Cortex of kidney (tissue), 1 donor: ENCODE measurements at places on chromosomes 16 and 17.

- DNase-seq = no peak
Measured at GRCh38 chr17:2466931-2467330, 44.8 kb downstream of the METTL16 start.

GRCh38 chr16:633336-634050 is 2.6 kb downstream of the METTL26 start:
- DNase-seq = no peak

DNA sequence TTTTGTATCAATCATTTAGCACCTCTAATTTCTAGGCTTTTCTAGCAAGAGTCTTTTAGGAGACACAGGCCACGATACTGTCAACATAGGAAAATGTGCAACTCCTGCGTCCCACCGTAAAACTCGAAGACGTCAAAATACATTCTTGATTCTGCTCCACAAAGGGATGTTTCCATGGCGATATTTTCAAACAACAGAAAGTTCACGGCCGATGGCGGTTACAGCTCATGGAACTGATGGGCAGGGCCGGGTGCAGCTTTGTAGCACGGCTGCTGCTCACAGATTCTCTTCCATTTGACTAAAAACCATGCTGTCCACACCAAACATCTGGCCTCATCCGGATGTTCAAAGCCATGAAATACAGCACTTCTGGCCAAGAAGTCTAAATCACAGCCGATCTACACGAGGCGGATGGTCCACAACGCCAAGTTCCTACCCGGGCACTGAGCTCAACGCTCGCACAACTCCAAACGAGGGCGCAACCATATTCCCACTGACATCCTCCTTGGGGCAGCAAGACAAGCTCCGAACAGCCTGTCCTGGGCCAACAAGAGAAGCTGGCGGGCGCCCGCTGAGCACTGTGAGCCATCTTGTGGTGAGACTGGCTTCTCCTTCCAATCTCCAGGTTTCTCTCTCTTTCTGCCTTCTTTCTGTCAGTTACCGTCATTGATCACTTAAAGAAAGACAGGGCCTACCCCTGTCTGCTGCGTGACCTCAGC is 79.8 kb downstream of the ZNF778 start:
- DNase-seq = no peak

GRCh38 chr17:31582151-31582907 is 190.9 kb downstream of the RAB11FIP4 start:
- no peak for DNase-seq

GRCh38 chr16:78244131-78244895 is 144.9 kb downstream of the WWOX start:
- no peak for DNase-seq
